Brain (organoid and tissue), 16 donors: ENCODE measurements at places on chromosomes 16 and 17.
A peak's percentile ranks its signal among the peaks of the same experiment; 100 is the strongest.

DNA sequence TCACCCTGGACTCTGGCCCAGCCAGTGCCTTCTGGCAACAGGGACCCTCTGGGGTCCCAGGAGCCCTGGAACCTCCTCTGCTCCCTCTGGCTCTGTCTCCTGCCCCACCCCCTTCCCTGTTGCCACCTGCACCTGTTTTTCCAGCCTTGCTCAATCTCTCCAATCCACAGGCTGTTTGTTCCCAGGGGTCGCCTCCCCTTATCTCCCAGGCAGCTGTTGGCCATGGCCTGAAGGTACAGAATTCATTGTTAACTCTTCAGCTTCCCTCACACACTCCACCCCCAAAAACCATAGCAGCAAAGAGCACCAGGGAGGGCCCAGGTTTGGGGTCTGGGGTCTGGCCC is 39.3 kb upstream of the TOB1 start:
- no peak for DNase-seq

- peak; percentile 88 for DNase-seq
Observed at GRCh38 chr17:27491713-27492190, 35.5 kb downstream of the KSR1 start.

DNA sequence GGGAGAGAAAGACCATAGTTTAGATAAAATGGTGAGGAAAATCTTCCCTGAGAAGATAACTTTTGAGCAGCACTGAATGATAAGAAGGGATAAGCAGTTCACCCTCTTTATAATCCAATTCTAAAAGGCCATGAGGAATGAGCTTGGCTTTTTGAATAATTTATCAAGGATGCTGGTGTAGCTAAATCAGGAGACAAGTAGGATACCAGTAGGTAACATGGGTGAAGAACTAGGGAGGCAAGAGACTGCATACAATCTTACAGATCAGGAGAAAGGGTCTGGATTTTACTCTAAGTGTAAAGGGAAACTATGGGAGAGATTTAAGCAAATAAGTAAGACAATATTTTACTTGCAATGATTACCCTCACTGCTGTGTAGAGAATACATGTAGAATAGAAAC is 60.7 kb downstream of the MED13 start:
- DNase-seq: no peak

- no peak for DNase-seq
Observed at GRCh38 chr16:82011199-82011641, at the start of gene SDR42E1. Gene SDR42E1 (minus strand): TSS chr16:82011470. CDS start chr16:82000858, 10,612 bp downstream.

GRCh38 chr17:31105991-31106390 is 11.2 kb downstream of the NF1 start:
- no peak for DNase-seq
